ENCODE measurements at places on chromosomes 3 and 15.
A peak's percentile ranks its signal among the peaks of the same experiment; 100 is the strongest.

DNA sequence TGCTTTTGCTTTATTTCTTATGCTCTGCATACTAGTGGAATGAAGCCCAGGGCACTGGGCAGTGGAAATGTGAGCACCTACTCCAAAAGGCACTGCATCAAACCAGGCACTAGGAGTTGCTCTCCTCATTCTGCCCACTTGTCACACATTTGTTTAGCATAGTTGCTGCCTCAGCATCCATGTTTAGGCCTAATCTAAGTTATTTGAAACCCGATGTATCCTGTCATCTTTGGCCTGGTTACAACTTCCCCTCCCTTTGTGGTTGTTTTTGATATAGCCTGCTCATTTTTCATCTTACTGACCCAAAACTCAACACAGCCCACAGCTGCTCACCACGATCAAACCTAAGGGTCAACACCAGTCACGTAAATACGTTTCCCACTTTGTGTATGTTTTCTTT, 82.2 kb upstream of the SELENOK start:
- H3K27ac ChIP-seq: no peak overlapping the region
- H3K27me3 ChIP-seq: no peaks in the 10 kb centered on the region
- no peaks in the 10 kb centered on the region for H3K36me3 ChIP-seq
- no peak overlapping the region for H3K4me3 ChIP-seq
- no peak for DNase-seq

- H3K27ac ChIP-seq: peak overlapping the region; percentile 73
- no peaks in the 10 kb centered on the region for H3K27me3 ChIP-seq
- H3K36me3 ChIP-seq: peaks cover 81% of the 10 kb centered on the region
- peaks cover 46% of the 10 kb centered on the region for H3K4me1 ChIP-seq
These were observed 602.8 kb downstream of the FOXP1 start for GRCh38 chr3:70980646-70981170.

- H3K4me3 ChIP-seq: no peak overlapping the region
- H3K27ac ChIP-seq: no peak overlapping the region
- DNase-seq: no peak
- peaks cover 6% of the 10 kb centered on the region for H3K36me3 ChIP-seq
- H3K4me1 ChIP-seq: peaks cover 10% of the 10 kb centered on the region
- no peaks in the 10 kb centered on the region for H3K27me3 ChIP-seq
These were observed 33.4 kb downstream of the PRKCD start for GRCh38 chr3:53194210-53195065.

GRCh38 chr3:175672119-175672689, 813.1 kb downstream of the NAALADL2 start:
- H3K27ac ChIP-seq: no peak overlapping the region
- no peak overlapping the region for H3K4me3 ChIP-seq
- H3K27me3 ChIP-seq: no peaks in the 10 kb centered on the region
- H3K4me1 ChIP-seq: no peaks in the 10 kb centered on the region
- DNase-seq: no peak

DNA sequence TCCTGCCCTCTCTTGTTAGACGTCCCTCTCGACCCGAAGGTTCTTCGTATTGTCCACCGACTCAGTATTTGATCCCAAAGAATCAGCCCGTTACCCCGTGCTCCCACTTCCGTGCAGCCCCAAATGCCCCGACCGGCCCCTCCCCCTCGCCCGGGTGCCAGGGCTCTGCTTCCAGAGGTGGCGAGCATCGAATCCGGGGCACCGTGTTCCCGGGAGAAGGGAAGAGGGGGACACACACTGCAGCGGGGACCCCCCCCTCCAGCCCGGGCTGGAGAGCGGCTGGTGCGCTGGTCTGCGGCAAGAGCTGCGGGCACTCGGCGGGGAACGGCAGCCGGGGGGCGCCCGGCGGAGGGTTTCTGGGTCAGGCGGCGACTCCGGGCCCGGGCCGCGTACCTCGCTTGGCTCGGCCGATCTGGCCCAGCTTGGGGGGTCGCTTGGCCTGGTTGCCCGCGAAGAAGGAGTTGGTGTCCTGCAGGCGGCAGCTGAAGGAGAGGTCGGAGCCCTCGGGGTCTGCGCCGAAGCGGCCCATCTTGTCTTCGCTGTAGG, 556 bp downstream of the CAMK2N2 start:
- peak overlapping the region; percentile 58 for H3K4me3 ChIP-seq
- DNase-seq: no peak
- H3K36me3 ChIP-seq: peaks cover 3% of the 10 kb centered on the region
- H3K27ac ChIP-seq: no peak overlapping the region
- H3K27me3 ChIP-seq: peaks cover 78% of the 10 kb centered on the region
- H3K4me1 ChIP-seq: peaks cover 22% of the 10 kb centered on the region

DNA sequence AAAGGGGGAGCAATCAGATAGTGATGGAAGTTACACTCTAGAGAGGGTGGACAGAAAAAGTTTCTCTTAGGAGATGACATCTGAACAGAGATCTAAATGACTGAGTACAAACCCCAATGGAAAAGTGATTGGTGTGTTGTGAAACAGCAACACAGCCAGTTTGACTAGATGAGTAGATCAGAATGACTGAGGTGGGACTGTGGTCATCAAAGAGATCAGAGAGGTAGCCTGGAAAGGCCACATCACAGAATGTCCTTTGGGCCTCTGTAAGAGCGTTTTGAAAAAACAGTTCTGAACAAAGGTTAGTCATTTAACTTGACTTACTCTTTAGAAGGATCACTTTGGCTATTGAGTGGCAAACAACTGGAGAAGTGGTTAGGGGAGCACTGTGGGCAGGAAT, 10.6 kb downstream of the LRRC58 start:
- H3K4me3 ChIP-seq: no peak overlapping the region
- H3K36me3 ChIP-seq: peaks cover 58% of the 10 kb centered on the region
- H3K27me3 ChIP-seq: no peaks in the 10 kb centered on the region

DNA sequence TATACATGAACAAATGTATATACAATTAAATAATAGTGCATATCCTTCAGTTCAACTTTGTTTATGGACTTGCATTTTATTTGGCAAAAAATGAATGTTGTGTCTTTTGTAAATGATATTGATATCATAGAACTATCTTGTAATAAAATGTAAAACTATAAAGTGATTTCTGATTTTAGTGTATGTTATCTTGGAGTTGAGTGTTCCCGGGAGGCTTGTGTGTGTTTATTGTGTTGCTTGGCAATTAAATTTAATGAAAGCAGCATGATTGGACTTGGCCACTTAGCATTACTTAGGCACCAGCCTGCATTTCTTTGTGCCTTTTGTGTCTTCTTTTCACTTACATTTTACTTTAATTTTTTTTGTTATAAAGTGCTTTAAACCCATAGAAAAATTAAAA, 10.6 kb downstream of the ARHGEF26 start:
- no peak overlapping the region for H3K4me3 ChIP-seq
- H3K36me3 ChIP-seq: no peaks in the 10 kb centered on the region
- peaks cover 3% of the 10 kb centered on the region for H3K27me3 ChIP-seq
- no peaks in the 10 kb centered on the region for H3K4me1 ChIP-seq
- no peak overlapping the region for H3K27ac ChIP-seq

DNA sequence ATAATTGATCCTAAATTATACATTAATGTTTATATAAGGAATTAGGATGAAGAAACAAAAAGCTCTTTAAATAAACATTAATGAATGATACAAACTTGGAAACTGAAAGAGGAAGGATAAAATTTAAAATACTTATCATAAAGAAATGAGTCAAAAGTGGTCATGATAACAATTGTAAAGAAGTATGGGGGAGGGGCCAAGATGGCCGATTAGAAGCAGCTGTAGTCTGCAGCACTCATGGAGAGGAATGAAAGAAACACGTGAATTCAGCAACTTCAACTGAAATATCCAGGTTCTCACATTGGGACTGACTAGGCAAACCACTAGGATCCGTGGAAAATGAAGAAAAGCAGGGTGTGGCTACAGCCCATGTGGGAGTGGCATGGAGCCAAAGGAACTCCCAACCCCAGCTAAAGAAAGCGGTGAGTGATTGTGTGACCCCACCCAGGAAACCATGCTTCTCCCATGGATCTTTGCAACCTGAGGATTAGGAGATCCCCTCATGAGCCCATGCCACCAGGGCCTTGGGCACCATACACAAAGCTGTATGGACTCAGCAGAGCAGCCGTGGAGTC, 13.1 kb upstream of the CP start:
- no peak overlapping the region for H3K27ac ChIP-seq
- no peaks in the 10 kb centered on the region for H3K4me1 ChIP-seq
- peaks cover 23% of the 10 kb centered on the region for H3K27me3 ChIP-seq

- H3K4me1 ChIP-seq: no peaks in the 10 kb centered on the region
- peaks cover 5% of the 10 kb centered on the region for H3K27me3 ChIP-seq
- H3K4me3 ChIP-seq: no peak overlapping the region
- H3K36me3 ChIP-seq: no peaks in the 10 kb centered on the region
These were observed 298.8 kb upstream of the UMPS start for GRCh38 chr3:124431331-124431994.

DNA sequence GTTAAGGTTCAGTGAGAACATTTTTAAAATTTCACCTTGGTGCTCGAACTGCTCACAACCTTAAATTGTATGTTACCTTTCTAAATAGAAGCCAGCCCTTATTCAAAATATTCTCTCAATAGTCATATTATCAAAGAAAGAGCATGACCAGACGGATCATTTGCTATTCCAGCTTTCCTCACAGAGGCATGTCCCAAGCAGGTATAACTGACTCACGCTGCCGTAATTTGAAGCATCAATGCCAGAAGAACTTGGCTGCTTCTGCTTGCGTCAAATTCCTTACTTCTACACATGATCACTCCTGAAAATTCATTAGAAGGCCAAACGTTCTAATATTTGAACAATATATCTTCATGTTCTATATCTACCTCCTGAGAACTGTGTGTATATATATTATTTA, 69.5 kb upstream of the VGLL4 start:
- no peak for DNase-seq
- H3K4me1 ChIP-seq: peaks cover 4% of the 10 kb centered on the region
- no peaks in the 10 kb centered on the region for H3K36me3 ChIP-seq
- peaks cover 2% of the 10 kb centered on the region for H3K27me3 ChIP-seq
- no peak overlapping the region for H3K27ac ChIP-seq

- no peak for DNase-seq
- no peak overlapping the region for H3K4me3 ChIP-seq
- H3K27me3 ChIP-seq: no peaks in the 10 kb centered on the region
- no peaks in the 10 kb centered on the region for H3K36me3 ChIP-seq
- H3K27ac ChIP-seq: no peak overlapping the region
- peaks cover 15% of the 10 kb centered on the region for H3K4me1 ChIP-seq
These were observed 90.8 kb downstream of the NEO1 start for GRCh38 chr15:73142802-73143762.

DNA sequence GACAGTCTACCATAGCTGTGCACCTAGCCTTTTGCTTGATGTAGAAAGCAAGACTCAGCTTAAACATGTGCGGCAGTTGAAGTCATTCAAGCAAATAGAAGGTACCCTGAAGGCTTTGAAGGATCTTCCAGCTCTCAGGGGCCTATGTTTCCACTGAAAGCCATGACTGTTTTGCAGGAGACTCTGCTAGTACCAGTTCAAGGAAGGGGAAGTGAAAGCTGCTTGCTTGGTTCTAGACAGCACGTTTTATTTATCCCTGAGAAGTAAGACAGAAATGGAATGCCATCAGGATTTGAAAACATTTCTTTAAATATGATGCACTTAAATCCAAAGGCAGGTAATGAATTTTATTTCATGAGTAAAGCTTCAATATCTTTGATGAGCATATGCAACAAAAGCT, 311.4 kb downstream of the PDCD6IP start:
- no peak overlapping the region for H3K27ac ChIP-seq
- H3K4me1 ChIP-seq: no peaks in the 10 kb centered on the region
- H3K27me3 ChIP-seq: no peaks in the 10 kb centered on the region
- DNase-seq: no peak
- H3K36me3 ChIP-seq: no peaks in the 10 kb centered on the region

DNA sequence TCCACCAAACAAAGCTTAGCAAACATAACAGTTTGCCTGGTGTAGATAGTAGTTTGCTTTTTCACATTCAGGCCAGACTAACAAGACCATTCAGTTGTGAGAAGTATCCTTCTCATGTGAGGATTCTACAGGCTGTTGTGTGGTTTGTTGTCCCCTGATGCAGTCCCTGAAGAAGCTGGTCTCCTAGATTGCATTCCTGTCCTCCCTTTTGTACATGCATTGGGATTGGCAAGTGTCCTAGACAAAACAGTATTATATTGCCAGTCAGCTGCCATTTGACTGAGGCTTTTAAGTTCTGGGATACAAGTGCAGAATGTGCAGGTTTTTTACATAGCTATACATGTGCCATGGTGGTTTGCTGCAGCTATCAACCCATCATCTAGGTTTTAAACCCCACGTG, 362.0 kb upstream of the IL12A start:
- H3K27me3 ChIP-seq: no peaks in the 10 kb centered on the region
- no peaks in the 10 kb centered on the region for H3K4me1 ChIP-seq
- no peak for DNase-seq
- no peak overlapping the region for H3K27ac ChIP-seq

DNA sequence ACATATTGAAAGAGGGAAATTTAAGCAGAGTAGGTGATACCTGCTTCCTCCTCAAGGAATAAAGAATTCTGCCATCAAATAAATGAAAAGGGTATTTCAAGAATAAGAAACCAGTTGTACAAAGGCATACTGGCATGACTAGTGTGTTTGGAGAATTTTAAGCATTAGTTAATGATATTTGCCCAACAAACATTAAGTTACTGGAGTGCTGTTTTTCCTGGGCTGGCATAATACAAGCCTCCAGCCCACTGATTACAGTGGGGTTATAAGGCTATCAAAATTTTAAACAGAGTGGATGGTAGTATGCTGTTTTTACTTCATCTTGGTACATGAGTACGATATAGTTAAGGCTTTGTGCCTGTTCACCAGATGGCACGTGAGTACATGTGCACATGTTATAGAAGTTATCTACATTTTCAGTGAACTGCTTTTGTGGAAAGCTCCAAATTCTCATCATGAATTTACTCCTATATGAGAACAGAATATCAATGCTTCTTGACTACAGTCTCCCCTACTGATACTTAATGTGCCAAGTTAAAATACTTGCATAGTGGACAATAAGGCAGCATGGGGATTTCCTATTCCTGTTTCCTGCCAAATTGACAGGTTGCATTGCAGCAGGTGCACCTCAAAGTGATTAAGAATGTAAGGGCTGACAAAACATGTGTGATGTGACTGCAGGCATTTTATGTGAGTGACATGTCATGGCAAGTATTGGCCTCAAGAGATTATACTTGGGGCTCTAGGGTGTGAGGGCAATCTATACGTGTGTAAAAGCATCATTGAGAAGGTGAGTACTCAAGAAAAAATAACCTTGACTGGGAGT, 14.9 kb downstream of the NAALADL2 start:
- no peaks in the 10 kb centered on the region for H3K27me3 ChIP-seq
- no peak overlapping the region for H3K27ac ChIP-seq
- H3K36me3 ChIP-seq: no peaks in the 10 kb centered on the region

GRCh38 chr3:185716436-185717108, 108.3 kb downstream of the IGF2BP2 start:
- H3K27ac ChIP-seq: no peak overlapping the region
- peaks cover 23% of the 10 kb centered on the region for H3K27me3 ChIP-seq
- H3K36me3 ChIP-seq: no peaks in the 10 kb centered on the region
- no peak overlapping the region for H3K4me3 ChIP-seq

GRCh38 chr3:42066516-42067181, 24.5 kb upstream of the TRAK1 start:
- no peak for DNase-seq
- H3K27me3 ChIP-seq: no peaks in the 10 kb centered on the region
- H3K4me3 ChIP-seq: no peak overlapping the region
- H3K4me1 ChIP-seq: no peaks in the 10 kb centered on the region

GRCh38 chr15:52078876-52079700, 33.5 kb downstream of the BCL2L10 start:
- peaks cover 21% of the 10 kb centered on the region for H3K4me1 ChIP-seq
- peak; percentile 89 for DNase-seq
- H3K27me3 ChIP-seq: no peaks in the 10 kb centered on the region
- H3K36me3 ChIP-seq: no peaks in the 10 kb centered on the region

- H3K4me1 ChIP-seq: peaks cover 14% of the 10 kb centered on the region
- no peak overlapping the region for H3K4me3 ChIP-seq
- H3K27ac ChIP-seq: no peak overlapping the region
- no peak for DNase-seq
- H3K36me3 ChIP-seq: no peaks in the 10 kb centered on the region
These were observed 523.7 kb upstream of the TGFBR2 start for GRCh38 chr3:30082652-30083051.

Measured in activated naive CD4-positive, alpha-beta T cell treated with anti-CD3 and anti-CD28 coated beads, Interleukin-2, amount 10 ng/mL, durations not matched to agents 7 days and 5 days (primary cell).